ENCODE measurements at places on chromosomes 2 and 18.

DNA sequence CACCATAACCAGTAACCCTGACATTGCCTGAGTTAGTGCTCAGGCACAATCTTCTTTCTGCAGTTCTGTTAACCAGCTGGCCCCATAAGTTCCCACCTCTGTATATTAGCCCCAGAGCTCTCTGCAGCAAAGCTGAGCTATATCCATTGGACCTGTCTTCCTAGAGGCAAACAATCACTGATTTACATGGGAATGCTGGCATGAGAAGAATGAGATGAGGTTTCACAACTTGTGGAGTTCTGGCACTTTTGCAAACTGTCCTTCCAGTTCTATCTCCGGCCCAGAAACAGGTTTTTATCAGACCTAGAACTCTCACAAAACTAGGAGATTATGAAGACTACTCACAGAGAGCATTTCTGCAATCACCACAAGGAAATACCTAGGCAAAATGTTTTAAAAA lies 7.9 kb upstream of the CCBE1 start:
- no peak for DNase-seq

DNA sequence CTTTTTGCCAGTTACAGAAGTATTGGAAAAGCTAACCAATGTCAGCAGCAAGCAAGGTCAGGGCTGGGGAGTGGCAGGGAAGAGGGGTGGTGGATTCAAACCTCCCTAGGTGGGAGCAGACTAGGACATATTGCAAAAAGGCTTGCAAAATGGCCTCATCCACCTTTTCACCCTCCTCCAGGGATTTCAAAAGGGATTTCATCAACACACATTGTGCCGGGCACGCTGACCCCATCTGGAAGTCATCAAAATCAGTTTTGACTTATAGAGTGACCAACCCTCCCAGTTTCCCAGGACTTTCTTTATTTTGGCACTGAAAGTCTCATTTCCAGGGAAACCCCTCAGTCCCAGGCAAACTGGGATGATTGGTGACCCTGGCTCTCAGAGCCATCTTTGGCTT lies 94.7 kb downstream of the BIN1 start:
- no peak for DNase-seq

DNA sequence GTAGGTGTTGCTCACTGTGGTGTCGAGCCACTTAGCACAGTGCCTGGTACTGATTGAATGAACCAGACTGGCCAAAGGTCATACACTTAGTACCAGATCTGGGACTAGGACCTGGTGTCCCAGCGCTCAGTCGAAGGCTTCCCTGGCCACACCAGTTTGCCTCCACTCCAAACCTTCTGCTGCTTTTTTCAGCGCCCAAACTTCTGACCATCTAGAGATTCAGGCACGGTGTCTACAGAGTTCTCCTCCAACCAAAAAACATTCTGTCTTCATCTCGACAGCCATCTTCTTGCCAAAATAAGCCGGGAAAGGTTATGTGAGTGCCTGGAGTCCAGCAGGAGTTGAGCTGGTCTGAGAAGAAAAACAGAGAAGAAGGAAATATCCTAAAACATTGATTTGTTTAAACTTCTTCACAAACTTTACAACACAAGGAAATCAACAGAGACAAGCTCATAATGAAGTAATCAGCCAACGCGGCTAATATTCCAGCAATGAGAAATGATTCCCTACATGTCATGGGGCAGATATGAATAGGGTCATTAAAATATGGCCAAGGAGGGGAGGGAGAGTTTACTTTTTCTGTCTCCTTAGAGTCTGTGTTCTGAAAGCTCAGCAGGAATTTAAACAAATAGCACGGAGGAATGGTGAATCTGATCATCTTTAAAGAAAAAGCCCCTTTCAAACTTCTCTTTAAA lies 2.3 kb upstream of the GLI2 start:
- DNase-seq: no peak

DNA sequence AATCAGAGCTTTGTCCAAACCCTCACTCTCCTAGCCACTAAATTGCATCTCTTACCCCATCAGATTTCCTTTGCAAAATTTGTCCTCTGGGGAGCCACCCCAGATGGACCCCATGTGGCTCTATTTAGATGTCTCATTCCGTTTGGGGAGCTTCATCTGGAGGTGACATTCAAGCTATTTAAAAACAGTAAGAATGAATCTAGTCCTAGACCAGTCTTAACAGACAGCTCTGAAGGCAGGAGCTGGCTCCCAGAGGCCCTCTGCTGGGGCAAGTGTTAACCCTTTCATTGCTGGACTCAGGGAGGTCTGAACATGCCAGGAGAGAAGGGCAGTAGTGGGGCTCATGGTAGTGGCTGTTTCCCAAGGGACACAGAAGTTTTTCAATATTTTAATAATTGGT lies 59.2 kb downstream of the RPL37A start:
- no peak for DNase-seq

GRCh38 chr18:48051945-48052840 lies 121.7 kb upstream of the SMAD2 start:
- no peak for DNase-seq

DNA sequence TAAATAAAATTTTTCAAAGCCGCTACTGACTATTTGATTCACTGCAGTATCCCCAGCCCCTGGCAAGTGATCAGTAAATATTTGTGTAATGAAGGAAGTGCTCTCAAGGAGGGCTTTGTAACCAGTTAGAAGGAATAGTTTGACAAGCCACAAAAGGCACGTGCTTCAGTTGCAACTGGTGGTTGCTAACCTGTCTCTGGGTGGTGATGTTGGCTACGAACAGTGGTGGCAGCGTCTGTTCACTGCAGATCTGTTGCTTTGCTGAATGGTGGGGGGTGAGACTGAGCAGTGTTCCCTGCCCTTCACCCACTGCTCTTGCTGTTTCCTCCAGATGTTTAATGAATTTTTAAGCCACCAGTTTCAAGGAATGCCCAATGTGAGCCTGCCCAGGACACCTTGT lies 73.9 kb upstream of the SIX2 start:
- DNase-seq: no peak

GRCh38 chr2:54455563-54456361 lies at the start of gene SPTBN1:
Gene SPTBN1 (plus strand): TSS chr2:54456327. CDS start chr2:54526419, 70,092 bp downstream.
- DNase-seq: peak; percentile 44

GRCh38 chr2:96098900-96099590 lies 17.3 kb downstream of the ADRA2B start:
- no peak for DNase-seq

DNA sequence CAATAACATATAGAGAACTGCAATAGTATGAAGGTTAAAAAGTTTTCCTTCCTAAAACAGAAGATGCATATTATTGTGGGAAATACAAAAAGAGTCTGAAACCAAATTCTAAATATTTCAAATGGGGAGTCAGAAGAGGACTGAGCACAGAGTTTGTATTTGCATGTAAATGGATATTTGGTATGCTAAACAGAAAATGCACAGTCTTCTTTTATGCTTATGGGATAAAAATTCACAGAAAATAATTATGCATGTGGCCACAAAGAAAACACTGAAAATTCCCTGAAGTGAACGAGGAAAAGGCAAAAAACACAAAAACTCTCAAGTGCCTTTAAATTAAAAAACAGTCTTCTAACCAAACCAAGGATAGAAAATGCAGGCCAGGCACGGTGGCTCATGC lies 142.7 kb downstream of the NCKAP5 start:
- no peak for DNase-seq

DNA sequence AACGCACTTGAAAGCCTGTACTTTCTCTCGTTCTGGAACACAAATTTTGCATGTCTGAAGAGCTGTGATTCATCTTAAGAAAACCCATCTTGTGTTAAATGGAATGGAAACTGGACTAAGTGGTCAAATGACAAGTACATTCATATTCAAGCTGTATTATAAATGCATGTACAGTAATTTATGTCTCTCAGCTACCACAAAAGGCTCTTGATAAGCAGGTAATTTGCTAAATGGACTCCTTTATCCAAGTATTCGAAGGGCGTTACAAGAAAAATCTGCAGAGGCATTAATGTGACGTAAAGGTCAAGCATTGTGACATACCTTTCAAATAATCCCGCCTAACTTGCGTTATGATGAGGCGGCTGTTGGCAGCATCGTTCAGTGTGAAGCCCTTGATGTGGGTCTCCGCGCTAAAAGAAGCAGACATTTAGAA lies 66.6 kb downstream of the ABCG8 start:
- DNase-seq: no peak

GRCh38 chr2:106734165-106734564 lies 151.8 kb downstream of the ST6GAL2 start:
- no peak for DNase-seq

- no peak for DNase-seq
These were observed 105.5 kb downstream of the COLEC12 start for GRCh38 chr18:394987-395362.

GRCh38 chr2:105113616-105114291 lies 75.9 kb downstream of the MRPS9 start:
- DNase-seq: no peak

GRCh38 chr2:79591281-79591680 lies 78.4 kb downstream of the CTNNA2 start:
- DNase-seq: no peak

- no peak for DNase-seq
These were observed 38.4 kb downstream of the HS6ST1 start for GRCh38 chr2:128280158-128280871.

GRCh38 chr18:70335892-70336726 lies 47.3 kb downstream of the SOCS6 start:
- no peak for DNase-seq

DNA sequence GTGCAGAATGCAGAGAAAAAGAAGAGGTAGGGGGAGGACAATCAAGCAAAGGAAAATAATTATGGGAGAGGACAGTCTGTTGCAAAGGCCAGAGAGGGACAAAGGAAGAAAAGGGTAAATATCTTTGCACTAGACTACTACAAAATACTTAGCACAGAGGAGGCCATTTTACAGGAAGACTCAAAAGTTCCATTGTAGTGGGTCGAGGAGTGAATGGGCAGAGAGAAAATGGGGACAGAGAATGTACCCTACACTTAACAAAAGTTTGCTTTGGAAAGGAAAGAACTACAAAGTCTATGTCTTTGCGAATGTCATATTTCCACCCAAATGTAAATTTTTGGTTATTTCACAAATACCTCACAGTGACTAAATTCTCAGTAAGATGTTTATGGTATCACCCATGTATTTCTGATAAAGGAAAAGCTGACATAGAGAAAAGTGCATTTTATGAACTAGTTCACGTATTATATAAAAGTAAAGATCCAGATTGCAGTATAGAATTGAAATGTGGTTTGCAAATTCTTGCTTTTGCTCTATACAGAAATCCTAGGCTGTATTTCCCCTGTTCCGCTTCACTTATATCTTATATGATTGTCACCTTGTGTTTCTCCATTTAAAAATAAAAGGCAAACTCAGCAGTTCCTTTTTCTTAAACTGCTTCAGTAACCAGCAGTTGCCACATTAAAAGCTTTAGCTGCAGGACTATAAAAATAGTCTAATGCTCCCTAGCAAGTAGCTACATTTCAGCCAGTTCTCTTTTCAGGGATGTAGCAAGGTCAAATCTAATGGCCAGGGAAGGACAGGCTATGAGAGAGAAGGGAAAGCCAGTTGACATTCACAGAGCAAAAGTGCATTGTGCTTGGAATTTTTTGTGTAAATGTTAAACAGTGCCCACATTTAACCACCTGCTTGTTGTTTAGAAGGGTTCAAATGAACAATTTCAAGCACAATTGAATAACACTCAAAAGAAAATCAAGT lies 79.7 kb upstream of the CYTIP start:
- DNase-seq: no peak

GRCh38 chr2:80510716-80511115 lies 206.2 kb upstream of the LRRTM1 start:
- no peak for DNase-seq

DNA sequence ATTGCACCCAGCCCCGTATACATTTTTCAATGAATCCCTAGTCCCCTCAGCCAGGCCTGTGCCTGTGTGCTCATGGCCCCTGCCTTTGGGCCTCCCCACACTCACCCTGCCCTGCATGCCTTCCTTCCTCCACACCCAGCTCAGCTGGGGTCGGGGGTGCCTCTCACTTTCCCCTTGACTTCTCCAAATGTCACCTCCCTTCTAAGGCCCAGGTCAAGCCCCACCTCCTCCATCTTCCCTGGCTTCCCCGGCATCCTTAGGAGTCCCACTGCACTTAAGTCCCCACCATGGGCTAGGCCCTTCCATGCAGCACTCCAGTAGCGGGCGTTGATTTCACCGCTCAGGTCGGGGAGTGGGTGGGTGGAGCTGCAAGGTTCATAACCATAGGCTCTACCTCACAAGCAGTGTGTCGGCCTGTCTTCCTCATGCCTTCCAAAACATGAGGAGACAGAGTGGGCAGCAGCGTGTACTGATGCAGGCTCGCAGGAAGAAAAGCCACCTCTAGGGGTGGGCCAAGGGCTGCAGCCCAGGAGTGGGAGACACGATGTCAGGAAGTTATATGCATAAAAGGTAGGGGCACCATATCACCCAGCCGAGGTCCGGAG lies 47.7 kb downstream of the DNMT3A start:
- no peak for DNase-seq

DNA sequence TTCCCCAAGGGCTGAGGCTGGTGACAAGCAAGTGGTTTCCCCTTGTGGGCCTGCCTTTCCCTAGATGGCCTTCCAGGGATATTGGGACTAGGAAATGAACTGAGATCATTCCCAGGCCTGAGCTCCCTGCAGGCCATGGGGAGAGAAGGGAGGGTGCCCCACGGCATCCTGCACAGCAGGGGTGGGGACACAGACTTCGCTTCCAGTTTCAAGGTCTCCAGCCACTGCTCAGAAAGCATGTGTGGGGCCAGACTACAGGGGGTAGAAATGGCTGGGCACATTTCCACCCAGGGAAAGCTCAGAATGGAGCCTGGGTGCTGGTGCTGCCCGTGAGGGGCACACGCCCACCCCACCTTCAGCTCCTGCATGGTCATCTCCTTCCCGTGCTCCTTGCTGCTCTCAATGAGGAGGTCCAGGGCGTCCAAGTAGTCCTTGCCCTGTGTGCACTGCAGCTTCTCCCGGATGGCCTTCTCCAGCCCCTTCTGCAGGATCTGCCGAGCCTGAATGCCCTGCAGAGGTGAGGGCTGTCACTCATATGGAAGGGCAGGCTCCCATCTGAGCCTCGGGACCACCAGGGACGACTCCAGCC lies 13.2 kb downstream of the CYP26B1 start:
- DNase-seq: no peak

DNA sequence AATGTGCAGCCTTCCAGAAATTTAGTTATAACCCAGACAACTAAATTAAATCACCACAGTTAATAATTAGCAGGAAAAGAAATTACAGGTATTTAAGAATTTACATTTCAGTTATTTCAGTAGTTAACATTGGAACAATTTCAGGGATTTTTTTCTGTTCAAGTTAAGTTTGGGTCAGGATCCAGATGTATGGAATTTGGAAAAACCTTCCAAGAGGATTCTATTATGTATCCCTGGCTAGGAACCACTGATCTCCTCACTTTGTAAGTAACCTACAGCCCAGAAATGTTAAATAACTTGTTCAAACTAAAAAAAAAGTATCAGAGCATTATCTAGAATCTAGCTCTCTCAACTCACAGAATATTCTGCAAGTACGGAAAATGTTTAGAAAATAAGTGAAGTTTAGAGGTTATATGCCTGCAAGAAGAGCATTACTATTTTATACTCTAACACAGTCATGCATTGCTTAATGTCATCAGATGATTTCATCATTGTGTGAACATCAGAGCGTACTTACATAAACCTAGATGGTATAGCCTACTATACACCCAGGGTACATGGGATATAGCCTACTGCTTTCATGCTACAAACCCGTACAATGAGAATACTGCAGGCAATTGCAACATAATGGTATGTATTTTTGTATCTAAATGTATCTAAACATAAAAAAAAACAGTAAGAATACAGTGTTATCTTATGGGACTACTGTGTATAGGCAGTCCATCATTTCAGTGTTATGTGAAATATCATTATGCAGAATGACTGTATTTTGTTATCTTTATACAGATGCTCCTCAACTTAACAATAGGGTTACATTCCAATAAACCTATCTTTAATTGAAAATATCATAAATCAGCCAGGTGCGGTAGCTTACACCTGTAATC lies 6.1 kb downstream of the NCKAP1 start:
- DNase-seq: no peak

All from NCI-H1092 (cell line).